ENCODE measurements at places on chromosomes 13 and 19. TPM values are rescaled to one million over a fixed set of nuclear protein-coding genes. Genes with fewer than 3 reads are reported as not detected.

Gene NAPSA
- total RNA-seq = under 0.01 TPM

DNA sequence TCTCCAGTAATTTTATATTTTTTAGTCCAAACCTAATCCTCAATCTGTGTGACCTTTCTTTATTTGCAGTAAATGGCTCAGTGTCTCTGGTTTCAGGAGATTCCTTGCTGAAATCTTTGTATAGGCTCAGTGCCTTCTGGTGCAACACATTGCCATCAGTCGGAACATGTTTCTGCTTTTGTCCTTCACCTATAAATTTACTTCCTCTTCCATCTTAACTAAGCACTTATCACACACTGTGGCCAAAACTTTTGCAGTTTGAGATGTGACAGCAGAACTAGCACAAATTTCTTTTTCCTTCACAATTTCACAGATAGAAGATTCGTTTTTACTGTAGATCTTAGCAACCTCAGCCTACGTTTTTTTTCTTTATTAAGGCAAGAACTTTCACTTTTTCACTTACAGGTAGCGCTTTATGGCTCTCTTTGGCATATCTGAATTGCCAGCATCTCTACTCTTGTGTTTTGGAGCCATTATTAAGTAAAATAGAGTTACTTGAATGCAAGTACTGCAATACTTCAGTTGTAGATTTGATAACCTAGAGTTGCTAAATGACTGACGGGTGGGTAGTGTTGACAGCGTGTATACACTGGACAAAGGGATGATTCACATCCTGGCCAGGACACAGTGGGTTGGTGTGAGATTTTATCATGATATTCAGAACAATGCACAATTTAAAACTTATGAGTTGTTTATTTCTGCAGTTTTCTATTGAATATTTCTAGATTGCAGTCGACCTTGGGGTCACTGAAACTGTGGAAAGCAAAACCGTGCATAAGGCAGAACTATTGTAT, 44.3 kb downstream of the NDFIP2 start:
- no peak for DNase-seq

DNA sequence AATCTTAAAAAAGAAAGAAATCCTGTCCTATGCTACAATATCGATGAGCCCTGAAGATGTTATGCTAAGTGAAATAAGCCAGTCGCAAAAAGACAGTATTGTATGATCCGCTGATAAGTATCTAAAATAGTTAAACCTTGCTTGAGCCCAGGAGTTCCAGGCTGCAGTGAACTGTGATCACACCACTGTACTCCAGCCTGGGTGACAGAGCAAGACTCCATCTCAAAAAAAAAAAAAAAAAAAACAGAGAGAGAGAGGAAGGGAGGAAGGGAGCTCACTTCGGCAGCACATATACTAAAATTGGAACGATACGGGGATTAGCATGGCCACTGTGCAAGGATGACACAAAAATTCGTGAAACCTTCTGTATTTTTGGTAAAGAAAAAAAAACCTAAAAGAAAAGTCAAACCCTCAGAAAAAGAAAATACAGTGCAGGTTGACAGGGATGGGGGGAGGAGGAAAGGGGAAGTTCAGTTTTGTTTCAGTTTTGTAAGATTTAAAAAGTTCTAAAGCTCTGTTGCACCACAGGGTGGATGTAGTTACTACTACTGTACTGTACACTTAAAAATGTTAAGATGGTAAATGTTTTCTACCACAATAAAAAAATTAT, 8.4 kb downstream of the CLASRP start:
- DNase-seq = no peak

GRCh38 chr19:4154571-4155312, 1.3 kb downstream of the CREB3L3 start:
- no peak for DNase-seq

DNA sequence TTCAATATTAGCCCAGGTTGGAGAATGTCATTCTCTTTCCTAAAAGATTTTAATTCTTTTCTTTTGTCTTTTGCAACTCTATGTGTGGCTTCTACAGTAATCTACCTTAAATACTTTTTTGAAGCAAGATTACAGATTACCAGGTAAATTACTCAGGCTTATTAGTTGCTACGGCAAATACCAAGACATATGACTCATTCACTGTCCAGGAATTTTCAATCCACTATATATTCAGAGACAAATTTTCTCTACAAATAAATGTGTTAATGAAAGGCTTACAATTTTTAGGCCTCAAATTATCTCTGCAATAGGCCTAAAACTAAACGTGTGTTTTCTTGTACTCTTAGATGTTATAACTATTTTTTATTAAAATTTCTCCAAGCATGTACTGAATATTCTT, 631.3 kb downstream of the DIAPH3 start:
- no peak for DNase-seq

Measured in fibroblast of lung (primary cell).